ENCODE measurements at places on chromosomes 5 and 9.

GRCh38 chr5:34742061-34742460 is 85.9 kb downstream of the RAI14 start:
- DNase-seq = no peak

- no peak for DNase-seq
Observed at GRCh38 chr5:57482671-57483106, at the start of gene ACTBL2. Gene ACTBL2, minus strand, starts transcription at chr5:57482811. Its CDS starts 104 bp downstream, at chr5:57482707.

DNA sequence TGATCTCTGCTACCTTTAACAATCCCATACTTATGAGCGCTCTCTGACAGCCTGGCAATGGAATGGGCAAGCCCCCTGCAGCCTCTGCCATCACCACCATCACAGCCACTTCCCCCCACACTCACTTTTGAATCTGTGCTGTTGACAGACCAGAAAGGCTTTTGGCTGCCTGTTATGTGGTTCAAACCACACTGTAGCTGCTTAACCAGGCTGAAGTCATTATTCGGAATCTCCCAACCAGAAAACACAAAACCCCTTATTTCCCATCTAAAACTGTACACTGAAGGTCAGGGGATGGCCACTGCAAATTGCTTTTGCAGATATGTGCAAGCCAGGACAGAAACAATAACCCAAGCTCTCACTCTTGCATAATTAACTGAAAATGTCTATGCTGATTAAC is 35.8 kb downstream of the PTCH1 start:
- DNase-seq = no peak

DNA sequence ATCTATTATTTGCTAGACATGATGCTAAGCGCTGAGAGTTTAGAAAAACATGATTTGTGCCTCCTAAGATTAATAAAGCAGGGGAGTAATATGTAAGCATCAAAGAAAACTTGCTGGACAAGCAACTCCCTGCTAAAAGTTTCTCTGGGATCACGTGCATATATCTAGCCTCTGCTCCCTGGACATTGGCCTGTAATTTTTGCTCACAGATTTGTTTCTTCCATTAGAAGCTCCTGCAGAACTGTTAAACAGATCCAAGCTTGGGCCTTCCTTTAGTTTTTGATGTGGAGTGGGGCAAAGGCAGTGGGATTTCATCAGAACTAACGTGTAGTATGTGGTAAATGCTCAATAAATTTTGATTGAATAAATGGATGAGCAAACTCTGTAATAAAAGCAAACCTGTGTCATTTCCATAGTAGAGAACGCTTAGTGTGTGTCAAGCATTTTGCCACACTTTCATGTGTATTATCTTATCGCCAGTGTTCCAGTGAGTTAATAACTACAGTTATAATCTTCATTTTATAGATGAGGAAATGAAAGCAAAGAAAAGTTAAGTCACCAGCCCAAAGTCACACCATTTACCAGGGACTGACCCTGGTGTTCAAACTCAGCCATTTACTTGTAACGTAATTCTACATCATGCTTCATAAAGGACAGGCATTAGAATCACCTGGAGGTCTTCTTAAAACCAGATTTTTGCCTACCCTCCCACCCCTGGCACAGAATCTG is 100.3 kb downstream of the PCSK5 start:
- no peak for DNase-seq

- DNase-seq = no peak
Observed at GRCh38 chr9:118192807-118193206, 488.6 kb downstream of the TLR4 start.

DNA sequence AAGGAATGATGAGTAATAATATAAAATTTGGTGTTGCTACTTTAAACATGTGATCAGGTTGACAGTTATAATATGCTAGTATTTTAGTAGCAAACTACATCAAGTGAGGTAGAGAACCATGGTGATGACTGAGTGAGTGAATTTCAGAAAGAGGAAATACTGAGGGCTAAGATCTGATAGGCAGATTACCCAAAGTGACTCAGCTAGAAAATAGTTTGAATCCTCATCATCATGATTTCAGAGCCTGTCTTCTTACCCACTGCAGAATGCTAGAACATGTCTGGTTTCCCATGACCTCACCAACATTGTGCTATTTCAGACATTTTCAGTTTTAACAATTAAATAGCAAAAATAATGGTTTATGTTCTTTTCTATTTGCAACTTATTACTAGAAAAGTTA is 602.1 kb downstream of the TAF11L14 start:
- DNase-seq = peak; percentile 35

GRCh38 chr5:158154226-158155005 is 295.5 kb upstream of the CLINT1 start:
- no peak for DNase-seq

DNA sequence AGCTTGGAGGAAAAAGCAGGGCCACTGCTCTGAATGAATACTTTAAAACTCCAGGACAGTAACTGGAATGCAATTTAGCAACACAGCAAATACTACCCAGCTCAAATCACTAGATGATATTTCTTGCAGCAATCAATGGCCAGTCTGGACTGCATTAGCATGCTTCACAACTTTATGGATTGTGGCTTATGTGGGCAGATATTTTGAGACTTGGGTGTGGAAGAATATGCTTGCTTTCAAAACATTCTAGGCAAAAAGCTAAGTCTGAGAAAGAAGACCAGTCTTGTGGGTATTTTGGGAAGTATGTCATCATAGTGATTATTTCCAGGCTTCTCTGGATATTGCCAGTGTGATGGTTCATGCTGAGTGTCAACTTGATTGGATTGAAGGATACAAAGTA is 3.1 kb downstream of the RANBP3L start:
- DNase-seq = no peak

- peak; percentile 69 for DNase-seq
Observed at GRCh38 chr5:142095651-142096330, 12.8 kb upstream of the NDFIP1 start.

DNA sequence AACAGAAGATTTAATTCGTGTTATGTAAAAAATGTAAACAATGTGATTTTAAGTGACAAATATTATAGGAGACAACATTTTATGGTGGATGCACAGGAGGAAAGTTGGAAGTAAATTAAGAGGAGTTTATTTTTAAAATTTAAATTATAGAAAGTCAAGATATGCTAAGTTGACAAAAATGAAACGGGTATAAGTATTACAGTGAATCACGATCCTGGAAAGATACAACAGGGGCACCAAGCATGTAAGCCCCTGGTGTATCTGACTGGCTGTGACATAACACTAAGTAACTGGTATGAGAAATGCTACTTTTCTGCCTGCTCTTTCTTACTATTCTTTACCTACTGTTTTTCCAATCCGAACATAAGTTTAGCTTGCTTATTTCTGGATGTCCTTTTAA is 419.8 kb upstream of the CHD1 start:
- DNase-seq = no peak

GRCh38 chr9:35211854-35212253 is 50.0 kb downstream of the UNC13B start:
- no peak for DNase-seq

DNA sequence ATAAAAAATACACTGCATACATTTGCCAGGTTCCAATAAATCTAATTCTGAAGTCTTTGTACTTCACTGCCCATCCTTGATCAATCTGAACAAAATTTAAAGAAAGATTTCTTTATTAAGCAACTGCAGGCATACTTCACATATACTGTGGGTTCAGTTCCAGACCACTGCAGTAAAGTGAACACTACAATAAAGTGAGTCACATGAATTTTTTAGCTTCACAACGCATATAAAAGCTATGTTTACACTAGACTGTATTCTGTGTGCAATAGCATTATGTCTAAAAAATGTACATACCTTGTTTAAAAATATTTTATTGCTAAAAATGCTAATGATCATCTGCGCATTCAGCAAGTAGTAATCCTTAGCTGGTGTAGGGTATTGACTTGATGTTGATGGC is 52.1 kb downstream of the SSBP2 start:
- no peak for DNase-seq

Measured in hematopoietic multipotent progenitor cell treated with erythropoietin and hydrocortisone succinate and interleukin-3 and kit ligand, for 6 days (in vitro differentiated cells).